ENCODE measurements at places on chromosomes 1 and 21. TPM values are rescaled to one million over a fixed set of nuclear protein-coding genes. Genes with fewer than 3 reads are reported as not detected.

DNA sequence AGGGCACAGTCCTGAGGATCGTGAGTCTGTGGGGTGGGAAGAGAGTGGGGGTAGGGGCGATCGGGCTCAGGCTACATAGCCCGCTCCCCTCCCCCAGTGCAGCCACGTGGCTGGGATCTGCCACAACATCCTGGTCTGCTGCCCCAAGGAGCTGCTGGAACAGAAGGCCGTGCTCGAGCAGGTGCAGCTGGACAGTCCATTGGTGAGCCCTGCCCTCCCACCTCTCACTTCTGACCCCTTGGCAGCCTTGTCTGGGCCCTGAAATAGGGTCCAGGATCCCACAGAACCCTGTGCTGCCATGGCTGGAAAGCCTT is 5.0 kb downstream of the CNKSR1 start:
- DNase-seq: no peak

DNA sequence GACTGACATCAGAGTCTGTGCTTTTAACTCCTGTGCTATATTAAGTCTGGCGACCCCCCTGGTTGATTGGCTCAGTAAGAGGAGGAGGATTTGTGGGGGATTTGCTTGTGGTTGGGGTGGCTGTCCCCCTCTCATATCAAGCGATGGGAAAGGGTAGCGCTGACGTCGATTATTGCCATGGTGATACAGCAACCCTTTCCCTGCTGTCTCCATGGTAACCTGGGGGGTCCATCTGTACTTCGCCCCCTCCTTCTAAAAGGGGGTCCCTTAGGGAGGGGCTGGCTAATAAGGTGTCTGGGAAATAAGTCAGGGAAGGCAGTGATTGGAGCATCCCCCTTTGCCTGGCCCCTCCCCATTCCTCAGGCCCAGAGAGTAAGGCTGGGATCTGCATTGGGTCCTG is 4.7 kb downstream of the FAM229A start:
- DNase-seq: no peak

DNA sequence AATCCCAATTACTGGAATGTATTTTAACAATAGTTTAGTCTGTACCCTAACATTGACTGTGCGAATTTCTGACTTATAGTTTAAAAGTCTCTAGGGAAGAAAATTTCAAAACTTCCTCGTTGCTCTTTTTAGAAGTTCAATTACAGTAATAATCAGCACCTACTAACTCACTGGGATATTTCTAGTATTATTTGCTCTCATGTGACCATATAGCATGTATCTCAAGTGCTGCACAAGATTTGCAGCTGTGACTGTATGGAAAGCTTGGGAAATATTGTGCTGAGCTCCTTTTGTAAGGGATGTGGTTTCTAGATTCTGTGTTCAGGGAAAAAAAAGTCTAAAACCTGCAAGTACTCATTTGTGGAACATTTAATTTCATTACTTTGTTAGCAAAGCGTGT is 153.1 kb downstream of the ST6GALNAC3 start:
- DNase-seq: no peak

Gene RER1
- total RNA-seq: 233 TPM

Gene RGL1
- total RNA-seq: 18.3 TPM

Gene ERICH3
- not detected for total RNA-seq

Gene RBM11
- total RNA-seq: not detected

All from M059J (cell line).